ENCODE measurements at places on chromosomes 6 and 20. TPM values are rescaled to one million over a fixed set of nuclear protein-coding genes. Genes with fewer than 3 reads are reported as not detected.

DNA sequence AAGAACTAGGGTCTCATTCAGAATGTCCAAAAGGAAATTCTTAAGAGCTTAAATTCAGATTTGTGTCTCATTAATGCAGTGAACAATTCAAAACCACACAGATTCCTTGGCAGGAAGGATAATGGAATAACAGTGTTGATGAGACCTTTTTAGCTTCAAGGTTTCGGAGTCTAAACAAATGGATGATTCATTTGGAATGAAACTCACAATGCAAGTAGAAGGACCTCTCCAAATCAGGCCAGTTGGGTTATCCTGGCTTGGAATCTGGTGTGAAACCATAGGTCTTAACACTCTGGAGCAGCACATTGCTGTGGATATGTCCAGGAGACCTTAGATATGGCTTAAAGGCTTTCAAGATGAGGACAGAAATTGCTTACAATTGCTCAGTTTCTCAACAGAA is 44.9 kb downstream of the KCTD20 start:
- peaks cover 3% of the 10 kb centered on the region for H3K4me1 ChIP-seq
- H3K36me3 ChIP-seq: peaks cover 63% of the 10 kb centered on the region
- no peak overlapping the region for H3K4me3 ChIP-seq
- H3K27me3 ChIP-seq: no peaks in the 10 kb centered on the region

- H3K27ac ChIP-seq: no peak overlapping the region
- H3K4me3 ChIP-seq: no peak overlapping the region
- peaks cover 56% of the 10 kb centered on the region for H3K27me3 ChIP-seq
Measured at GRCh38 chr20:45312241-45312640, 4.1 kb upstream of the MATN4 start.

GRCh38 chr6:137792160-137793033 is 74.7 kb upstream of the TNFAIP3 start:
- H3K27me3 ChIP-seq: no peaks in the 10 kb centered on the region
- peak; percentile 52 for DNase-seq
- H3K36me3 ChIP-seq: no peaks in the 10 kb centered on the region

DNA sequence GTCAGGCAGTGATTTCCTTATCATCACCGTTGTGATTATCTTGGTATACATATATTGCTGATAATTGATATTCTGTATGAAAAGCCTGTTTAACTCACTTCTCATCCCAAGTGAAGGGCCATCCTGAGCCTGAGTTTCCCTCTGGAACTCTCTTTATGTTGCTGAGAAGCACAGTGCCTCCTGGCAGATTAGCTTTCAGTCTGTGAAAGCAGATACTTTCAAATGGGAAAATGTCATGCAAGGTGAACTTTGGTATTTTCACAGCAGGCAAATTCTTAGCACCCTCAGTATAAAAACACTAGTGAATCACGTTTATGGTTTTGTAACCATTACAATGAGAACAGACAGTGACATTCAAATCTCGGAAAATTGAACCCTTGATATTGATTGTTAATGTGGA is 151.6 kb downstream of the PRIM2 start:
- H3K4me3 ChIP-seq: no peak overlapping the region
- no peaks in the 10 kb centered on the region for H3K27me3 ChIP-seq
- H3K4me1 ChIP-seq: no peaks in the 10 kb centered on the region
- no peak overlapping the region for H3K27ac ChIP-seq
- peaks cover 5% of the 10 kb centered on the region for H3K36me3 ChIP-seq

Gene CLIC5
- 1.1 TPM for total RNA-seq

Gene MYB
- 50.9 TPM for total RNA-seq

Gene PLCB1
- total RNA-seq: 3.6 TPM
